ENCODE measurements at places on chromosomes 2 and 18. TPM values are rescaled to one million over a fixed set of nuclear protein-coding genes. Genes with fewer than 3 reads are reported as not detected.

DNA sequence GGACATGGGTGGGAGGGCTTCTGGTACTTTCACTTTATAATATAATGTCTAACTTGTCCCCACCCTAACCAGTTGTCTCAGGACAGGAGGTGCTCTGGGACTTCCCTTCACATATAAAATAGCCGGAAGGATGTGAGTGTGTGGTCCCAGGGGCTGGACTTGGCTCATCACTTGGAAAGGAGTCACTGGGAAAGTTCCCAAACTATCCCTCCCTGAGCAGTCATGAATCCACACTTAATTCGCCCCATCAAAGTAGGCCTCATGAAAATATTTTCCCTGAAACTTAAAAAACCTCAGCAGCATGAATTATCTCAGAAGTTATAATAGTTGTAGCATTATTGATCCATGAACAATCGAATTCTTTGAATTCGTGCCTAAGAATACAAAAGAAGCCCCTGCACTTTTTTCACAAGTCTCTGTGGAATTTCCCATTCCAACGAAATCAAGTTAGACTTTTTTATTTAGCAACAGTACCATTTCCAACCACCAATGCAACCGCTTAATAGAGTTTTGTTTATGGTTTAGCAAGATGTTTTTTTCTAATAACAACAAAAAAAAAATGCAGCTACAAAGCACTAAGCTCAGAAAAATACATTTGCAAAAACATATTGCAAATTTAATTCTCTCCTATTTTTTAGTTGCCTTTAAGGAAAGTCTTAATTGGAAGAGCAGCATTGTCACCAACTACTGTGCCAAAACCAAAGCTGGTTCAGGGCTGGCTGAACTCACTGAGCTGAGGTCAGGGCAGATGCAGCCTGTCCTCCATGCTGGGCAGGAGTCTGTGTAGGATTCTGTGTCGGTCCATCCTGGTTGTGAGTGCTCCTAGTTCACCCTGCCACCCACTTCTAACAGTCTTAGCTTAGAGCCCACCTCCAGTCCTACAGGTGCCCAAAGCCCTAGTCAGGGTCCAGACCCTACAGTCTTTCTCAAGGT lies 68.8 kb upstream of the SPTBN1 start:
- no peak for DNase-seq

GRCh38 chr2:36329746-36330472 lies 25.7 kb upstream of the CRIM1 start:
- DNase-seq: peak; percentile 65

GRCh38 chr2:235521844-235522243 lies 28.0 kb downstream of the AGAP1 start:
- no peak for DNase-seq

FAM237A gene
- total RNA-seq: not detected

DNA sequence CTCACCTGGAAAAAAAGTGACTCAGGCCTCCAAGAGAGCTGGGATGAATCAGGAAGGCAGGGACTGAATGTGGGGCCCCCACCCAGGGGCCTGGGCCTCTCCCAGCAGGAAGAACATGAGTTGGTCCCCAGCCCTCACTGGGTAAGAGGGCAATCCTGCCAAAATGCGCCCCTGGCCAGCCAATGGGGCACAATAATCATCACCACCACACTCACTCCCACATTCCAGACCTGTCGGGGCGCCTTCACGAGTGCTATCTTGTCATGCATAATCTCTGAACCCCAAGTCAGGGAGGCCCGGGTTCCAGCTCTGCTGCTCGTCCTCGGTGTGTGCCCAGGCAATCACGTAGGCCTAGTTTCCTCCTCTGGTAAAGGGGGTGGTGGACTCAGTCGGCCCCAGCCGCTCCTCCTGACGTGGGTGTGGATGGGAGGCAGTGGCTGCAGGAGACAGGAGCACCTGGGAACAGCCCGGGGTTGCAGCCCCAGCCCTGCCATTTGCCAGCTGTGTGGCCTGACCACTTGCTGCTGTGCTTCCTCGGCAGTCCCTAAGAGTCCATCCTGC lies 115.1 kb downstream of the CYP26B1 start:
- no peak for DNase-seq

DNA sequence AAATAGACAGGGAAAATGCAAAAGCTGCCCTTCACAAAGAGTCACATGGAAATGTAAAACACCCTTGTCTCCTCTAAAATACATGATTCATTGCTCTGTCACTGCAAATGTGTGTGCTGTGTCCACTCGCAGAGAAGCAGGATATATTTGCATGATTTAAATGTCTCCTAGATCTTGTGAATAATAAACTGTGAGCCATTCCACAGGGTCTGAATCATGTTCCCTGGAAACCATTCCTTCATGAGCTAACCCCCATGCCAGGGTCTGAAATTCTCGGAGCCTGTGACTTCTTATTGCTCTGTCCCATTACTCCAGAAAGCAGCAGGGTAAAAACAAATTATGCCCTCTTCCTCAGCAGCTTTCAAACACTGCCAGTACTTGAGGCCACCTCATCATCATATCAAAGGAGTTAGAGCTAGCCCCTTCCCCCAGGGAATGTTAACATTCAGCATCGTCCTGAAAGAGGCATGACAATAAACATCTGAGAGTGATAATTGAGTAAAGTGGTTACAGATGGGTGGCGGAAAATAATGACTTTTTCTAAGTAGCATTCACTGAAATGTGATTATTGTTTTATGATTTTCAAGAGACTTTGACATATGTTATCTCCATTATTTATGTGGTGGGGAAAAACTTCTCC lies 11.7 kb upstream of the CNGA3 start:
- peak; percentile 69 for DNase-seq

GRCh38 chr2:143682436-143683055 lies 553.3 kb downstream of the ARHGAP15 start:
- no peak for DNase-seq

- DNase-seq: no peak
These were observed 11.3 kb upstream of the MPP4 start for GRCh38 chr2:201709747-201710146.

- no peak for DNase-seq
These were observed 174.2 kb downstream of the SOCS6 start for GRCh38 chr18:70463085-70463484.

LYG2 gene
- not detected for total RNA-seq

STRN gene
- total RNA-seq: 5.7 TPM

GRCh38 chr2:7450188-7450832 lies 533.1 kb downstream of the RNF144A start:
- DNase-seq: no peak

SPHKAP gene
- total RNA-seq: not detected

NAT8 gene
- total RNA-seq: not detected

GRCh38 chr2:59938181-59938580 lies 615.3 kb downstream of the BCL11A start:
- DNase-seq: no peak

DNA sequence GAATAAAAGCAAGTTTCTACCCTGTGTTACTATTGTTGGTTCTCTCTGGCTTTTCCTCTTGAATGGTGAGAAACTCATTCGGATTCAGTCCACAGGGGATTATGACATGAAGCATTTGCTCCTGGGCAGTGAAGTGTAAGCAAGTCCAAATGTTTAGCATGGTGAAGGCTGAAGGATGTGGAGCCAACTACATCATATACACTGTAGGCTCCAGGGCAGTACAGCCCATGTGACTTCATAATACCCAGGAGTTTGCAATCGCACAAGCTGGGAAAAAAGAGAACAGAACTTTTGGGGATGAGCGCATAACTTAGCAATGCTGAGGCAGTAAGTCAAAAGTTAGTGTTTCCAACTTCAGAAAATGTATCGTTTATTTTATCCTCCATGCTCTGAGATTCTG lies 695.7 kb upstream of the POU3F3 start:
- DNase-seq: no peak

GRCh38 chr2:23637011-23637778 lies 252.2 kb downstream of the KLHL29 start:
- DNase-seq: no peak

DNA sequence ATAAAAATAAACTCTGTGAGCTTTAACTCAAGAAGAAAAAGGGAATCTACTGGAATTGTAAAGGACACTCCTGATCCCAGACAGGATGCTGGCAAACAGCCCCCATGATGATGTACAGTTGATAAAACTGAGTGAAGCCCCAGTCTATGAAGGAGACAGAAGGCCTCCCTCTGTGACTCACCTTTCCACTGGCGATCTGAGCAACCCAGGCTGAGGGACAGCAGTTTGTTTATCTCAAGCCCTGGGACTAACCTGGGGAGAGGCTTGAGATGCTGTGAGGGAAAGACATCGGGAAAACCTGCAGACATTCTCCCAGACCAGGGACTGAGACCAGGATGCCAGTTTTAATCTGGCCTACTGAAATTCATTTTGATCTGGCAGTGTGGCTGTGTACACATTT lies 104.5 kb upstream of the CDH2 start:
- no peak for DNase-seq

GRCh38 chr18:55268628-55269275 lies 309.5 kb upstream of the CCDC68 start:
- DNase-seq: no peak

DNA sequence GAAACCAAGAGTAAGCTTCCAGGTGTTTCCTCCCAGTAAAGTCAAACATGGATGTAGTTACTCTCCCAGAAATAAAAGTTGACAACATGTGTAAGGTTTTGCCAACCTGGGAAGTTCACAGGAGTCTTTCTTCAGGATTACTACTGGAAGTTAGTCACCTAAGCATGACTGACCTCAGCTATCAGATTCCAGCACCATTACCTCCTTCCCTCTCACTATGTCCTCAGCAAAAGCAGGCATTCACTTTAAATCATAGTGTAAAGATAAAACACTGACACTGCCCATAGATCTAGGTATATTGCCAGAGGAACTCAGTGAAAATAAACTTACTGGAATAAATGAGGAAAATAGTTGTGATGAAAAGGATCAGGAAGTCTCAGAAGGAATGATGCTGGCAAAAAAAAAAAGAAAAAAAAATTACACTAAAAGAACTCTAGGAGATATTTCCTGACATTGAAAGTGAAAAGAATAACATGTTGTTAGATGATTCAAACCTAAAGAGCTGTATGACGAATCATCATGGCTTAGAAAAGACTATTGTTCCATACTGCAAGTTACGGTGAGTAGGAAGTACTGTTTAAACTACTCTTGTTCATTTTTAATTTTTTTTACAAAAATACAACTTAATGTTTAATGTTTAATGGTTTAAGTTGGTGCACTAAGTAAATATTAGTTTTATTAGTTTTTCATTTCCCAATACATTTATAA lies 484.5 kb upstream of the ZNF804A start:
- DNase-seq: peak; percentile 7

- DNase-seq: no peak
These were observed 165.3 kb upstream of the SYT4 start for GRCh38 chr18:43442571-43442970.

DNA sequence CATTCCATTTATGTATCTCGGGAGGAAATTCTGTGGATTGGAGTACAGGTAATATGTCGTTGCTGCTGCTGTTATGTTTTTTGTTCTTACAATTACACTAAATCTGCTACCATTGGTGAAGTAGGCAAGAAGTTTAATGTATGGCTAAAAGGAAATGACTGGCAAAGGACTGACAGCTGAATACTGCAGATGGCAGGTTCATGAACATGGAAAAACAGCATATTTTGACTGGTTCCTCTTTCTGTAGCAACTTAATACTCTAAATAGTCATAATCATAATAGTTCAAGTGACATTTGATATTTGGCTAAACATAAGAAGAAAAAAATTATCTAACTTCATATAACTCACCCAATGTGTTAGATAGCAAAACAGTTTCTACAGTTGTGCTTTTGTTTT lies 84.5 kb upstream of the PGAP1 start:
- DNase-seq: no peak

TMEM200C gene
- not detected for total RNA-seq

GRCh38 chr18:76425146-76426131 lies 69.6 kb downstream of the ZNF516 start:
- DNase-seq: no peak

All from Caki2 (cell line).